HFF-Myc (cell line): ENCODE measurements at places on chromosomes 7 and 10.

GRCh38 chr10:44619975-44620374, 235.1 kb upstream of the CXCL12 start:
- no peak for DNase-seq

DNA sequence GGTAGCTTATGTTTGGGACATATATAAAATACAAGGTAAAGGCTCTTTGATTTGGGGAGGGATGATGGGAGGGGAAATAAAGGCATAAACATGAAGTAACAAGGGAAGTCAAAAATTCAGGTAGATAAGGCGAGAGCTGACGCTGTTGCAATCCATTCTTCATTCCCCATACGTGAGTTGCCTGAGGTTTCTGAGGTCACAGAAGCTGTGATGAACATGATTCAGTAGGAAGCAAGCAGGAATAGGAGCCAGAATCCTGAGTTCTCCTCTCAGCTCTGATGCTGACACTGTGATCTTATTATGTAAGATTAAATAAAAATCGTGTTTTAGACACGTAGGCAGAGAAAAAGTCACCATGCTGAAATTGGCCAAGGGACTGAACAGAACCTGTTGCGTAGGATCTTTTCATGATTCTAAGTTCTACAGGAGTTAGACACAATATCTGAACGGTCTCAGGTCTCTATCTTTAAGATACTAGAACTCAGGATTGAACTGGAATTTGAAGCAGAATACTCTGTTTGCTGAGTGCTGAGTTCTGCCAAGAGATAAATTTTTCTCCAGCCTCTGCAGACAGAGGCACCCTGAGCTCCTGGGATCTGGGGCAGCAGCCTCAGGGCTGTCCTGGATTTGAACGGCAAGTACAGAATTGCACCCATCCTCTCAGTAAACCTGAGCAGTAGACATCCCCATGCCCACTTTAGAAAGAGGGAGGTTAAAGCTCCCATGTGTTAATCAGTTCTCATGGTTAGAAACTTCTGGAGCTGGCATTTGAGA, 21.0 kb downstream of the KLF6 start:
- no peak for DNase-seq

DNA sequence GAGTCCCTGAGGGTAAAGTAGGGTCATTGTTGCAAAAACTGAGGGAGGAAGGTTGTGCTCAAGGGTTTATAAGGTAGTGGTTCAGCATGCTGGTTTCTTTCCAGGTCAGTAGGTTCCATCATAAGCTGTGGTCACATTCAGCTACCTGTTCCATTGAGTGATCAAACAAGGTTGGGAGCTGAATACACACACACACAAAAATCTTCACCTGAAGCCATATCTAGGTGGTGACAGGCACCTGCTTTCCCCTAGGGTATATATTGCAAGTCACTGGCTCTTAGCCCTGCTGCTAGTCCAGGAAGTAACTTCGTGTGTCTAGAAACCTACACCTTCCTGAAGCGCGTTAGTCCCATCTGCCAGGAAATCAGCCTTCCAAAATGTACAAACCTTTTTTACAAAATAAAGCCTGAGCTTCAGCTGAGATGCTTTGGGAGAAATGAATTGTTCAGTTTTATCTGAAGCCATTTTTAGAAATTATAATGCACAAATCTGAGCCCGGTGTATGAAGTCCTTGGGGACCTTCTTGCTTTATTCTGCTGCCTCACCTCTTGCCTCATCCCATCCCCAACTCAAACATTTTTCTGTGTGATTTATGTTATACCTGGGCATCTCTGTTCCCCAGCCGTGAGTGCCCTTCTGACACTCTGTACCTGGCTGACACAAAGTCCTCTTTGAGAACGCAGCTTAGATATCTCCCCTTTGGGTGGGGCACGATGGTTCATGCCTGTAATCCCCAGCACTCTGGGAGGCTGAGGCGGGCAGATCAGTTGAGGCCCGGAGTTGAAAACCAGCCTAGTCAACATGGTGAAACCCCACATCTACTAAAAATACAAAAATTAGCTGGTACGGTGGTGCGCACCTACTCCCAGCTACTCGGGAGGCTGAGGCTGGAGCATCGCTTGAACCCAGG, 10.6 kb upstream of the LAMTOR4 start:
- no peak for DNase-seq

DNA sequence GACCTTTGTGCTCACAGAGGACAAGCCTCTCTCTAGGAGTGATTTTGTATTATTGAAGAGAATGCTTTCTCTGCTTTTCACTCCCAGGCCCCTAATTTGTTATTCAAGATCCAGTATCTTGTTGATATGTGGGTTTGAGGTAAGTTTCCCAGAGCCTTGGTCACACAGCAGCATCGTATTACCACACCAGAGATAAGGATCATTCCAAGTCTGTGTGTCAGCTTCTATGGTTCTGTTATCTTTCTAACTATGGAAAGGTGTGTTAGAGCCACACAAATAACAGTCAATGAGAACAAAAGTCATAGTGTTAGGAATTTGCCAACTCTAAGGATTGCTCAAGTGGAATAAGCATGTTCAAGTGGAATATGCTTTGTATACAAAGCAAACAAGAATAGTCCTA, 1208.3 kb downstream of the GATA3 start:
- no peak for DNase-seq

- DNase-seq: no peak
Observed at GRCh38 chr10:17963431-17963830, 11.7 kb downstream of the SLC39A12 start.

GRCh38 chr7:147640821-147641220, 949.7 kb upstream of the C7orf33 start:
- no peak for DNase-seq

DNA sequence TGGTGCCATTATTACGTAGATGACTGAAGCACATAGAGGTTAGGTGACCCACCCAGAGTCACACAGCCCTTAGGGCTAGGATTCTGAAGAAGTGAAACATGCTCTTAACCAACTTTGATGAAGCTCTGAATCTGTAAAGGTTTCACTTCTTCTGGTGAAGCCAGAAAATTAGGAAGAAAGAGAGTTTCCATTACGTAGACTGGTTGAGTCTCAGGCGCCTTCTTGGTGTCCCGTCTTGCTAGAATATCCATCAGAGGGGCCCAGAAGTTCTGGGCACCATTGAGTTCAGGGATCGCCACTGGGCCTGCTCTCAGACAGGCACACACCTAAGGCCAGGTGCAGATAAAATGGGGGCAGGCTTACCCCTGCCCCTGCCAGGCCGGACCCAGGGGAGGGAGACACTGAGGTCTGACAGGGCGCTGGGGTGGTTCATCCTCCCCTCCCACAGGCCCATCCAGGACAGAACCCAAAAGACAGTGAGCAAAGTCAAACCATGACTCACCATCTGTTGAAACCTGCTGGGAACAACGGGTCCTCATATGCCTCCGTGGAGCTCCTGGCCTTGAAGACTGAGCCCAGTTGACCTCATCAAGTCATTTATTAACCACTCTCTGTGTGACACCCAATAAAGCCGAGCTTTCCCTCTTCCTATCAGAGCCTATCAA, 33.2 kb downstream of the DRGX start:
- DNase-seq: no peak

GRCh38 chr10:3353235-3353634, 180.7 kb upstream of the PITRM1 start:
- DNase-seq: no peak

GRCh38 chr10:77604941-77605351, 32.7 kb downstream of the KCNMA1 start:
- no peak for DNase-seq

DNA sequence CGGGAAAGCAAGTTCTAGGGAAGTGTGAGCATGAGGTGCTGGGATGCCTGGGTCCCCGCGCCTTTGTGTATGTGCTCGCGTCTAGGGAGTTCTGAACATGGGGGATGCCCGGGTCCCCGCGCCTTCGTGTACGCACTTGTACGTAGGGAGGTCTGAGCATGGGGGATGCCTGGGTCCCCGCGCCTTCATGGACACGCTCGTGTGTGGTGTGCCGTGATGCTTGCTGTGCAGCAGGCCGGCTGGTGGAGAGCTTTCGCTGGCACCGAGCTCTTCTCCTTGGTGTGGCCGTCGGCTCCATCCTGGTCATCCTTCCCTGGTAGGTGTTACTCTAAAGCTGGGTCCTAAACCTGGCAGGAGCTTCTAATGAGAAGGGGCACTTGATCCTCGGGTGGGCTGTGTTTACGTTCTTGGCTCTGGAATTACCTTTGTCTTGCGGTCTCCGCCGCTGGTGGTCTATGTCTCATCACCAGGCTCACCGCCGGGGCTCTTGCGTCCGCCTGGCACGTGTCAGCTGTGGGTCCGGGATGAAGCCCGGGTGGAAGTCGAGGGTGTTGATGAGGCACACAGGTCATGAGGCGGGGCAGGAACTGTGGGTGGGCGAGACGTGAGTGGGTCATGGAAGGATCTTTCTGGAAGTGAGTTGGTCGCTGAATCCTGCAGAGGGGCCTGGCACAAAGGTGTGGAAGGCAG, 63.5 kb downstream of the DNAJB6 start:
- DNase-seq: no peak

GRCh38 chr7:17716816-17717215, 223.5 kb downstream of the SNX13 start:
- no peak for DNase-seq

DNA sequence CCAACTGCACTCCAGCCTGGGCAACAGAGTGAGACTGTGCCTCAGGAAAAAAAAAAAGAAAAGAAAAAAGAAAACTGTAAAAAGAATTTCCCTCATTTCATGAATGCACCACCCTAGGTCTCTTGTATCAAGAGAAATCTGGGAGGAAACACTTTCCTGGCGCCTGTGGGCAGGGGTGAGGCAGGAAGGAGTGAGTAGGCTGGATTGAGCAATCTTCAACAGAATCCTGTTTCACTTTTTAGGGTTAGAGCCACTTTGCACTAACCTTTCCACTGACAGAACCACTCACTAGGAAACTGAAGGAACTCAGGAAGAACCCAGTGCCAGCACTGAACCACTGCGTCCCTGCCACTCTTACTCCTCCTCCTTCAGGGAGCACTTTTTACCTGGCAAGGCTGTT, 282.1 kb downstream of the CCDC3 start:
- DNase-seq: no peak

DNA sequence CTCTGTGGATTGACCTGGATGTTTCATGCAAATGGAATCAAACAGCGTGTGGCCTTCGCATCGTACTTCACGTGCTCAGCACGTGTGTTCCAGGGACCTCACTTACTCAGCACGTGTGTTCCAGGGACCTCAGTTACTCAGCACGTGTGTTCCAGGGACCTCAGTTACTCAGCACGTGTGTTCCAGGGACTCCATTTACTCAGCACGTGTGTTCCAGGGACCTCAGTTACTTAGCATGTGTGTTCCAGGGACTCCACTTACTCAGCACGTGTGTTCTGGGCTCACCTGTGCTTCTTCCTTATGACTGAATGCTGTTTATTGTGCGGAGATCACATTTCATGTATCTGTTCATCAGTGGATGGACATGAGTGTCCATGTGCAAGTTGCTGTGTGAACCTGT, 22.0 kb downstream of the INPP5A start:
- no peak for DNase-seq

DNA sequence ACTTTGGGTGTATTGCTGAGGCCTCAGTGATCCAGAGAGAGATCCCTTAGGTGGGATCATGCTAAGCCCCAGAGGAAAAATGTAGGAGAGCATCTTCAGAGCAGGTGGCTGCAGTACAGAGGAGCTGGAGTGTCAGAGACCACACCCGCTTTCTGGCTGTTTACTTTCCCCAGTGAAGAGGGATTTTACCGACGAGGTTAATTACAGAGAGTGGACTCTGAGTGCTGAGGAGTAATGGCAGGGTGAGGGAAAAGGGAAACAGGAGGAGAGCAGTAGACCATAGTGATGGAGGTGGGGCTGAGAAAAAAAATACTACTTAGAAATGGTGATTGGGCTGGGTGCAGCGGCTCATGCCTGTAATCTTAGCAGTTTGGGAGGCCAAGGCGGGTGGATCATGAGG, 43.3 kb upstream of the HBP1 start:
- no peak for DNase-seq

DNA sequence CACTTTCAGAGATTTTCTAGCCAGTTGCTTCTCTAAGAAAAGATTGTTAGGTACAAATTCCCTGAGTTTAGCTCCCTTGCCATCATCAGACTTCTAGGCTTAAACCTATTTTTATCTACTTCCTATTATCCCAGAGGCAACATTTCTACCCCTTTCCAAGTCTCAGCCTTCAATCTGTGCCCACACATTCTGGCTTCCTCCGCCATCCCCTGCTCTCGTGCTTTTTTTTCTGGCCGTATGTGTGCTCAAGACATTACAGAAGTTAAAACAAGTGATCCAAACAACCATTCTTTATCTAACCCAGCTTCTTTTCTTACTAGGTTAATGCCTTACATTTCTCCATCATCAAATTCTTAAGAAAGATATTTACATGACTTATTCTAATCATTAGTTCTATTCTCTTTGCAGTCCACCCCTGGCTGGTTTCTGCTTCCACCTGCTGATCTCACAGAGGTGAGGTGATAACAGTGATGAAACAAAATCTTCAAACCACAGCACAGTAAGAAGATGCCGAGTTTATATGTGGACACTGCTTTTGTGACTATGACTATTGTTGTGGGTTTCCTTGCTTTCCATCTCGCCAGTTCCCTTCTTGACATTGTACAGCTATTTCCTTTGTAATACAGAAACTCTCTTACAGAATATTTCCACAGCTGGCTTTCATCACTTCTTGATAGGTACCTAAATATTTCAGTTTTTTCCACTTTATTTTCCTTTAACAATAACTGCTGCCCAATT, 18.3 kb upstream of the CDK6 start:
- DNase-seq: no peak

GRCh38 chr7:108815815-108816214, 246.1 kb downstream of the DNAJB9 start:
- DNase-seq: no peak

DNA sequence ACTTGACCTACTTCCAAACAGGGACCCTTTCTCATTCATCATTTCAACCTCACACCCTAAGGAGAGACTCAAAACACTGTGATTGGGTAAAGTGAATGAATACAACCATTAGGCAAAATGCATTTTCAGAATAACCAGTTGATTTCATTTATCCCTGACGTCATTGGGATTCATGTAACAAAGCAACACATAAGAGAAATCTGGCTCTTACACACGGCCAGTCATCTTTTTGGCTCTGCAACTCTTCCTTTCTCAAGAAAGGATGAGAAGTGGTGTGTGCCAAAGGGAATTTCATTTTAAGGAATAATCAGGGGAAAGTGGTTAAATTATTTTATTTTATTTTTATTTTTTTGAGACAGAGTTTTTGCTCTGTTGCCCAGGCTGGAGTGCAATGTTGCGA, 83.1 kb downstream of the CPVL start:
- DNase-seq: no peak

DNA sequence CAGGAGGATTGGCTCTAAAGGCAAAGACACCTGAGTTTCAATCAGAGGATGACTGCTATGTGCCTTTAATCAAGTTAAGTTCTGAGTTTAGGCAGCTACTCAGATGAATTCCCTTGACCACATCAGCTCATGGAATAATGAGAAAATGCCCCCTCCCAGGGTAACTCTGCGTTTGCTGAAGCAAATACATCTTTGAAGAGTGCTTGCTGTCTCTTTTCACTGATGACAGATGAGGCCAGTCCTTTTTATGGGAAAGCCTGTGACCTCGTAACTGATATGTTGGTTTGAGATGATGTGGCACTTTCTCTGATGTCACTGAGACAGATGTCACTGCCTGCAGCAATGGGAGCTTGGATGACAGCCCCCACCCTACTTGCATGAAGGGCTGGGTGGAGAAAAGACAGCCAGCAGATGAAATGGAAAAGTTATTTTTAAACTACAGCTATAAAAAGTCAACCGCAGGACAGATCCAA, 43.7 kb upstream of the DGKI start:
- DNase-seq: no peak

- no peak for DNase-seq
Observed at GRCh38 chr10:104028146-104028545, 57.5 kb downstream of the COL17A1 start.
